Stimulated activated CD8-positive, alpha-beta memory T cell treated with anti-CD3 and anti-CD28 coated beads, Interleukin-2, amount 100 ng/mL, for 48 hours (primary cell): ENCODE measurements at places on chromosomes 7 and 10.
A peak's percentile ranks its signal among the peaks of the same experiment; 100 is the strongest.

- peak; percentile 69 for DNase-seq
These were observed 6.9 kb upstream of the ORAI2 start for GRCh38 chr7:102426268-102427018.

GRCh38 chr10:78899996-78900714 lies 168.6 kb upstream of the ZMIZ1 start:
- no peak for DNase-seq

GRCh38 chr10:61120805-61121204 lies 176.8 kb upstream of the RHOBTB1 start:
- DNase-seq, result no peak

DNA sequence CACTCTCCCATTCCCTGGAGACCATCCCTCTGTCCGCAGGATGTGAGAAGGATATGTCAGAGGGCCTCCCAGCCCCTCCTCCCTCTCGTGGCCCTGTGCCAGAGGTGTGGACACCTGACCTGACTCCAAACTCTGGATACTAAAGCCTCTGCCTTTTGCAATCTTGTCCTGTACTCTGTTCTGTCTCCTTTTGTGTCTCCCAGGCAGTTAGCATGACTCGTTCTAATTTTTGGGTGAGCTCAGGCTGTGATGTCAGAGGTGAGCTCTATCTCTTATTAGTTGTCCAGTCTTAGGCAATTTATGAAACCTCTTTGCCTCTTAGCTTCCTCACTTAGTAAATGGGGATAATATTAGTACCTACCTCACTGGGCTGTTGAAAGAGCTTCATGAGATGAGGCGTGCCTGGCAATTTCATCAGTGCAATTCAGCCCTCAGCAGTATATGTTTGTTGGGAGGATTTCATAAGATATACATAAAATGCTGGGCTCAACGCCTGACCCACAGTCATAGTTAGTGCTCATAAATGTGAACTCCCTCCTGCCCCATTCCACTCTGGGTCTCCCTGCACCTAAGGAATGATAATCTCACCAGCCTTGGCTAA lies 10.9 kb downstream of the MARVELD1 start:
- DNase-seq, result no peak

DNA sequence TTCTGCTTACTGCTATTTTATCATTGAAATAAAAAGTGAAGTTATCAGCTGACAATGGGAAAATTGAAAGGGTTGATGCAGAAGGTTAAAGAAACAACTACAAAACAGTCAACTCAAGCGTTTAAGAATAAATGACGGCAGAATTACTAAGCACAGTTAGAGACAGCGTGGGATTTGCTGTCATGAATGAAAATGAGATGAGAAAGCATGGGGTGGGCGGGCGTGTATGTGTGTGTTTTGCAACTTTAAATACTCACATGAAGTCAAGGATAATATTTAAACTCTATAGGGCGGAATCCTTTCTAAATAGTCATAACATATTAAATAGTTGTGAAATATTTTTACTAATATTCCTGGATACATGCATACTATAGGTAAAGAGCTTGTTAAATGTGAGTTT lies 450.8 kb downstream of the ETV1 start:
- DNase-seq, result no peak

- DNase-seq, result no peak
These were observed 40.6 kb upstream of the RBAK start for GRCh38 chr7:5005066-5005465.

DNA sequence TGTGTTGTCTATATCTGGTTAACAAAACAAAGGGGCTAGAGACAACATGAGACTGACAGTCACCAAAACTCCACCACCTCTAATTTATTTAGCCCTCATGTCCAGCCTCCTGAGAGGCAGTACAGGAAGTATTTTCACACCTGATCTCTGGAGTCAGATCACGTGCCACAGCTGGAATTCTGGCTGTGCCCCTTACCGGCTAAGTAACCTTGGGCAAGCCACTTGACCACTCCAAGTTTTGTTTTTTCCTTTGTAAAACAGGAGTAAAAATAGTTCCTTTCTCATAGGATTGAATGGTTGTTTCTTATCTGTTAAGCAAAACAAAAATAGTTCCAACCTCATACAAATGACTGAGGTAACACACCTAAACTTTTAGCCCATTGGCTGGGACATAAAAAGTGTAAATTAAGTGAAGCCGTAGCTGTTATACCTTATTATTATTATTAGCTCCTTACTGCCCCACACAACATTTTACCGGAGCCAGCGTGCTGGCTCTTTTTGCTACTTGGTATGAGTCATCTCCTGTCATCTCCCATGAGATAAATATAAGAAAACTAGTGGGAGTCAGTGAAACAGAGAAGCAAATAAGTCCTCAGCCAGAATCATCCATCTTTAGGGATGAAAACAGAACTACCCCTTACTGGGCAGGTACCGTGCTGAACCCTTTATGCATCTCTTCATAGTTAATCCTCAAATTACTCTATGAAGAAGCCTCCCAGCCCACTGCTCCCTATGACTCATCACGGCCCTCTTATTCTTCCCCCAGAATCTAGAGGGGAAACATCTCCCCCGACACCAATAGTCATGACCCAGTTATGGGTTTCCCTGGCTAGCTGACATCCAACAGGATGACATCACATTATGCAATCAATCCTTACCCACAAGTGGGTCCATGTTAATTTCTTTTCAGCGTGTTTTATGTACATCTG lies 44.9 kb downstream of the PPP1R3C start:
- no peak for DNase-seq

GRCh38 chr7:42550706-42551470 lies 313.9 kb upstream of the GLI3 start:
- no peak for DNase-seq

DNA sequence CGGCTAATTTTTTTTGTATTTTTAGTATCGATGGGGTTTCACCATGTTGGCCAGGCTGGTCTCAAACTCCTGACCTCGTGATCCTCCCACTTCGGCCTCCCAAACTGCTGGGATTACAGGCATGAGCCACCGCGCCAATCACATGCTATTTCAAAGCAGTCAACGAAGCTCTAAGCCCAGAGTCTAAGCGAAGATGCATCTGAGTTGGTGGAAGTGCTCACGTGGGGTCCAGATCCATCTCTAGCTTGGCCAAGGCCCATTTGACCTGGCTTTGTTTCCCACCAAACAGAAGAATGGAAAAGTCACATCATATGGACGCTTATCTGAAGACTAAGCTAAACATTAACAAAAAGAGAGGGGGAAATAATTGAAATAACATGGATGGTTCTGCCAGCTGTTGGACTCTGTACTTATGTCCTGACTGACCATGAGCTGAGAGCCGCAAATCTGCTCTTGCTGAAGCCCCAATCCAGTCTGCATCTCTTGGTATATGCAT lies 3.8 kb upstream of the GTF2I start:
- no peak for DNase-seq

DNA sequence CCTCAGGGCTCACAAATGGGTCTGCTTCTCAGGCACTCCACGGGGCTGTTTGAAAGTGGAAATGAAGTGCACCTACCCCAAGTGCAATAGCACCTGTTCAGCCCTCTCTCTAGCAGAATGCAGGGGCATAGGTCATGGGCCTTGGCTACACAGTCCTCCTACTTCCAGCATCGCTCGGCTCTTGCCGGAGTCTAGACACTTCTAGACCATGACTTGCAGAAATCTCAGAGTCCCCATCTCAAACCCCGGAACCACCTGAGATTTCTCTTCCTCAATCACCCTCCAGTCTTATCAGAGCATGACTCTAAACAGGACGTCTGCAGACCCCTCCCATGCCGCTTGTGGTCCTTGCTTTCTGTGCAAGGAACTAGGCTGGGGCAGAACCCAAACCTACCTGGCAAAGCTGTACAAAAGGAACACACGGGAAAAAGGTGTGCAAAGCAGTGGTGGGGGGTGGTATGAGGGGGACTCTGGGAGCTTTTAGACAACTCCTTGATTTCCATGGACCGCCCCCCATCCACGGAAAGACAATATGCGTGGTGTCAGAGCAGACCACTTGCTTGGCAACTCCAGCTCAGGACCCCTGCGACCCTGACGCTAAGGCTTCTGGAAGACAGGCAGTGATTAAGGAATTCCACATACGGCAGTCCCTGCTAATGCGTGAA lies 13.8 kb downstream of the TMEM273 start:
- DNase-seq, result no peak

DNA sequence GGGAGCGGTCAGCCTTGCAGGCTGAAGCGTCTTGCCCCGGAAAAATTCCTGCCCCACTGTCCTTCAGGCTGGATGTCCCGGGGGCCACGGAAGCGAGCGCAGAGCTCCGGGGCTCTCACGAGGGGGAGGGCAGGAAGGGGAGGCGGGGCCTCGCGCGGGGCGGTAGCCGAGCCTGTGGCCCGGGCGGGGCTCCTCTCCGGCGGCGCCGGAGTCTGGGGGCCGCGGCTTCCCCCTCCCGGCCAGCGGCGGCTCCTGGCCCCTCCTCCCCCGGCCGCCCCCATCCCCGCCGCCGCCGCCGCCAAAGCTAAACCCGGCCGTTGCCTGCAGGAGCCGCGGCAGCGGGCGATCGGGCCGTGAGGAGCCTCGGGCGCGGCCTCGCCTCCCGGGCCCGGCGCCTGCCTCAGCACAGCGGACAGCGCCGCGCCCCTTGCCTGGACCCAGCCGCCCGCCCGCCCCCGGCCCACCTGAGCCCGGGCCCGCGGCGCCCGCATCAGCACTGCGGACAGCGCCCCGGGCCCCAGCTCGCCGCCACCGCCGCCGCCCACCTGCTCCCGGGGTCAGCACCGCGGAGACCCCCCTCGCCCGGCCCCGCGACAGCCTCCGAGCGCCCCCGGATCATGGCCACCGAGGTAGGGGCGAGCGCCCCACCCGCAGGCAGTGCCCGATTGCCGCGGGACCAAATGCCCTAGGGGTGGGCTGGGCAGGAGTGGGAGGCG lies at the start of gene GOLGA7B:
Gene GOLGA7B (plus strand): TSS at position 157 of the 716 bp plus-strand sequence. CDS start 461 bp downstream, at position 618.
- peak; percentile 50 for DNase-seq

DNA sequence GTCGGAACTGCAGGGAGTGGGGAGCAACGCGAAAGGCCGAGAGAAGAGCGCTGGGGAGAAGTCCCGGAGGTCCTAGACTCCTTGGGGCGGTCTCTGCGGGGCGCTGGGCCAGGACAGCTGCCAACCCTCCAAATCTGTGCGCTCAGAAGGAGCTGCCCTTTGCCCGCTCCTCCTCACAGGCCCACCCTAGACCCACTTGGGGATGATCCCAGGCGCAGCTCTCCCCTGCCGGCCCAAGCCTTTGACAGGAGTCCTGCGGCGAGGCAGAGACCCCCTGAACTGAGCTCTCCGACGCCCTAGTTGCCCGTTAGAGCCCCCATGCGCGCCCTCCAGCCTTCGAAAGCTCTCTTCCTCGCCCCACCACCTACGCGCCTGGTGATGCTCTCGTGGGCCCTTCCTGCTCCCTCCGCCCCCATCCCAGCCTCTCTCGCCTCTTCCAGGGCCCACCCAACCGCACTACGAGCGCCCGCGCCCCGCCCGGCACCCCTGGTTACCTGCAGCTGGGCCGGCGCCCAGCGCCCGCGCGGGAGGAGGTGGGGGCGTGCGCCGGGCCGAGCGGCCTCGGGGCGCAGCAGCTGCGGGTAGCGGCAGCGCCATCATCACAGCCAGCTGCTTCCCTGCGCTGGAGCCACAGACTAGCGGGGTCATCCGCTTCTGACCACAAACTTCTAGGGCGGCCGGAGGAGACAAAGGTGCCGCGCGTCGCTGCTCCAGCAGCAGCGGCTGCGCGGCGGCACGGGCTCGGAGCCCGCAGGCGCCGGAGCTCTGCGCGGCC lies 353.4 kb downstream of the DNAJB6 start:
- DNase-seq, result no peak

GRCh38 chr10:11853468-11853867 lies 30.3 kb downstream of the PROSER2 start:
- DNase-seq, result no peak

- DNase-seq, result no peak
These were observed 68.9 kb downstream of the CABCOCO1 start for GRCh38 chr10:61731638-61732037.

- no peak for DNase-seq
These were observed 741 bp downstream of the GPR85 start for GRCh38 chr7:113085781-113086390.

DNA sequence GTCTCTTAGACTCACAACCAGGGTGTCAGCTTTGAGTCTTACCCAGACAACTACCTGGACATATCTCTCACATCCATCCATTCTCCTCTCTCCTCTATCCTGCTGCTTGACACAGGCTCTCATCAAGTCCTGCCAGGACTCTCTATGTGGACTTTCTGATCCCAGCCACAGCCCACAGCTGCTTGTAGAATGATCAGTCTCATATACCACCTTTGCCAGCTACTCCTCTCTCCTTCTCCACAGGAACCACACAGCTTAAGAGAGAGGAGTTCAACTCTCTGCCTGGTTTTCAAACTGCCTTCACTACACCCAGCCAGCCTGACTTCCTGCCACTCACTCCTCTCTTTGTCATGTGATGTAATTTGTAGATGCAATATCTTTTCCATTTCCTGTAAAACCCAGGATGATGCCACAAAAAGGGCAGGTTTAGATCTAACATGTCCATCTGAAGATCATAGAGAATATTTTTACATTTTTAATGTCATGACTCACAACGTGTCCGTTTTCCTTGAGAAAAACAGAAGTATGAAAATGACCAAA lies 154.0 kb downstream of the RAB11FIP2 start:
- no peak for DNase-seq

DNA sequence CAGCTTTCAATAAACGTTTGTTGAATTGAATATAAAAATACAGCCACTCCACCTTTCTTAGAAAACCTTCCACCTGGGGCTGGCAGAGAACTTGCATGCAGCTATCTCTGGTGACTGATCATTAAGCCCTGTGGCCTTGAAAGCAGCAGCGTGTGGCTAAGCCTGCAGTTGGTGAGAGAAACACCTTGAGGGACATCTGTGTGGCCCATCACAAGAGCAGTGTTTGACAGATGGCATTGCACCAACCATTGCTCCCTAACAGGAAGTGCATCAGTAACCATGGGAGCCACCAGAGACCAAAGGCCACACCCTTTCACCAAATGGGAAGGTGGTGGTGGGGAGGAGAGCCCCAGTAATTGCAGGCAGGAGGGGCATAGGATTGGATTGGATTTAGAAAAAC lies 22.4 kb downstream of the RHOBTB1 start:
- no peak for DNase-seq

DNA sequence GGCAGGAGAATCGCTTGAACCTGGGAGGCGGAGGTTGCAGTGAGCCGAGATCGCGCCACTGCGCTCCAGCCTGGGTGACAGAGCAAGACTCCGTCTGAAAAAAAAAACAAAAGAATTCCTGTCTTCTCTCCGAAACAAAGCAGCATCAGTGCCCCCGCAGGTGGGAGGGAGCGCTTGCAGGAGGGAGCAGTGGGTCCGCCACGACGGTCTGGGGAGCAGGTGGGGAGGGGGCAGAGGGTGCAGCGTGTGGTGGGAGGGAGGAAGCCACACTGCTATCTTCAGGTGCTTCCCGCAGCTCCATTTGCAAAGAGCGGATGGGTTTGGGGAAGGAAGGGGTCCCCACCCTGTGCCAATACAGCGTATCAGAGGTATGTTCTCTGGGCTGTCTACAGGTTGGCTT lies 31.7 kb downstream of the LIMK1 start:
- DNase-seq, result no peak

- DNase-seq, result no peak
These were observed 124.5 kb downstream of the TMEM178B start for GRCh38 chr7:141198194-141198958.

DNA sequence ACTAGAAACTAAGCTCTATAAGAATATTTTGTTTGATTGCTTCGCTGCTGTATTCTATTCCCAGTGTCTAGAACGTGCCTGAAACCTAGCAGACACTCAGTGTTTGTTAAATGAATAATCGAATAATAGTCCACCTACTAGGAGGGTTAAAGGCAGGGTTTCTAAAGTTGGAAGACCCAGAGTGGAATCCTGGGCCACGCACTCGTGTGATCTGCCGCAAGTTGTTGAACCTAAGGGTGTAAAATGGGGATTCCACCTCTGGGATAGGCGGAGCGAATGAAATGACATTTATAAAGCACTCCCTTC lies 702 bp upstream of the AGFG2 start:
- no peak for DNase-seq

GRCh38 chr7:47087866-47088265 lies 494.0 kb downstream of the TNS3 start:
- no peak for DNase-seq
